ENCODE measurements at places on chromosomes 16 and 17.

DNA sequence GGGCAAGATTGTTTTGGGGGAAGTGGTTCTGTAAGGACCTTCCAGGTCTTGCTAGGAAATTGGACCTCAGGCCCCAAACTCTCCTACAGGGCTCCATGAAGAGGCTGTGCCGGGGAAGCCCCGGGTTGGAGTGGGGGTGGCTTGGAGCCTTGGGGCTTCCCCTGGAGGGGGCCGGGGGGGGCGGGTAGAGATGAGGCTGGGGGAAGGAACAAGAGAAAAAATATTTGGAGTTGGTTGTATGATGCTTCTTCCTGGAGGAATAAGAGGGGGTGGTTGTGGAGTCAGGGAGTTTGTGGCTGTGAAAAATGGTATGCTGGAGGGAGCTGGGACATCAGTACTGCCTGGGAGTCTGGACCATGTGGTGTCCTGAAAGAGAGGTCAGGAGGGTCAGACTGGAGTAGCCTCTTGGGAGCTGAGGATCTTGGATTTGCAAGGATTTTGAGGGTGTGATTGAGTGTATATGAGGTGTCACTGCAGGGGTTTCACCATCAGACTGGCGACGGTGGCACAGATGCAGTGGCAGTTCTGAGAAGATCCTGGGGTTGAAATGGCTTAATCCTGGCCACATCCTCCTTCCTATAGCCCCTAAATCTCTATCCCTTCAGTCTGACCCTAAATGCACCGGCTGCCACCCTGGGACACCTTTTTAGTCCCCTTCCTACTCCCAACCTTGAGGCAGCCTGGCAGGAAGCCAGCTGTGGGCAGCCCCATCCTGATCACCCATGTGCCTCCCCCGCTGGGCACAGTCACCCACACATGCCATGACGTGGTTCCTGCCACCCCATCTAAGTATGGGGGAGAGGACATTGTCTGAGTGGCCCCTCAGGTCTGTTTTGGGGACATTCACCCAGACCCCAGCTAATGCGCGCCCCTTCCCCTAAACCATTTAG is 10.9 kb downstream of the RARA start:
- DNase-seq, result peak; percentile 61

DNA sequence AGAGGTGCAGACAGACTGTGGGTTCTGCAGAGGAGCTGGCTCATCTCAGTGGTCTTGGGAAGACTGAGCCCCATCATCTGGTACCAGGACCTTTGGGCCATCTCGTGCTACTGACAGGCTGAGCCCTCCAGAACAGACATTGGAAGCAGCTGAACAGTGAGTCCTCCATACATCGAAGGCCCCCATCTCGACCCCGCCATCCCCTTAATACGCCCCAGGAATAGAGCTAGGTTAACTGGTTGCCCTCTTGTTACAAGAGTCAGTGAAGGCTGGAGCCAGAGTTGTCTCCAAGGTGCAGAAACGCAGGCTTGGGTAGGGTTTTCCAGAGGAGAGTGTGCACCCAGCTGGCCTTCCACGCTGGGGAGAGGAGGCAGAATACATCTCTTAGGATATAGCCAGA is 76.0 kb downstream of the N4BP1 start:
- no peak for DNase-seq

DNA sequence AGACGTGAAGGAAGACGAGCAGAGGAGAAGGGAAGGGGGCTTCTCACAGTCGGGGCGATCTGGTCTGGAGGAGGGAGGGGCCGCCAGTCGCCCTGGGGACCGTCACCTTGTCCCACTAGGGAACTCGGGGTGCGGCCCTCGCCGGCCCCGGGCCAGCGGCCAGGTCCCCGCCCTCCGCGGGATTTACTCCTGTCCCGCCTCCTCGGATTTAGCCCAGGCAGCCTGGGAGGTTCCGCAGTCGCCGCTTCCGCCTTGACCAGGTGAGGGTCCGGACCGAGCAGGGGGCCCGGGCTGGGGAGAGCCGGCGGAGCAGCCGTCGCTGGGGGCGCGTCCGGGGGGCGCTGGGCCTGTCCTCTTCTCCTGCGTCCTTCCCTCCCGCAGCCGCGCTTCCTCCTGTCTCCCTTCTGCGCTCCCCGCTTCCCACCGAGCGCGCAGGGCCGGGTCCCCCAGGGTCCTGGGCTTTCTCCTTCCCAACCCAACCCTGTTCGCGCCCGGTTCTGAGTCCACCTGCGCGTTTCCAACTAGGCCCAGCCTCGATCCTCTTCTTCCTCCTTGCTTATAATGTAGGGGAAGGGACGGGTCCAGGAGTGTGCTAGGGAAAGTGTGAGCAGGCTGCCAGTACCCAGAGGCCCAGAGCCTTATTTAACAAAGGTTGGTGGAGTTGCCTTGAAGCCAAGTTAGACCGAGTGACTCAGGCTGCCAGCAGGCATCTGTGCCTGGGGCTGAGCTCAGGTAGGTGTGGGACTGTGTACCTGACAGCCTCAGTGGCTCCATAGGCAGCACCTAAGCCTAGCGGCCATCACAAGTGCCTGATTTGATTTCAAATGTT is at the start of gene TNK1:
Gene TNK1, plus strand, starts transcription at position 235 of the 829 bp plus-strand sequence. CDS start 1,838 bp downstream, outside the sequence.
- no peak for DNase-seq

DNA sequence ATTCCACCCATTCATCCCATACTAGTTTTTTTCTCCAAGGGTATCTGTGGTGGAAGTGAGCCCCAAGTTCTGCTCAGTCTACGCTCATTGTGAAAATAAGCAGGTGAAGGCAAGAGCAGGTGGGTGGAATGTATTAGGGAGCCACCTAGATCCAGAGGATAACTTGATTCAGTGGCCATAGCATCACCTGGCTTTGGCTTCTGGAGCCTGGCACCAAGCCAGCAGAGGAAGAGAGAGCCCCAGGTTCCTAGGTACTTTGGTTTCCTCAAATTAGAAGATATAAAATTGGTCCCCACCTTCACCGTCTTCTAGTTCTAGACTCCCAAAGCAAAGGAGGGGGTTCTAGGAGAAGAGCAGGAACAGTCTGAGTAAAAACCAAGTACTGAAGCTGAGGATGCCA is 4.1 kb downstream of the FXR2 start:
- DNase-seq, result no peak

- no peak for DNase-seq
Observed at GRCh38 chr17:62717589-62717855, 90.1 kb downstream of the MRC2 start.

DNA sequence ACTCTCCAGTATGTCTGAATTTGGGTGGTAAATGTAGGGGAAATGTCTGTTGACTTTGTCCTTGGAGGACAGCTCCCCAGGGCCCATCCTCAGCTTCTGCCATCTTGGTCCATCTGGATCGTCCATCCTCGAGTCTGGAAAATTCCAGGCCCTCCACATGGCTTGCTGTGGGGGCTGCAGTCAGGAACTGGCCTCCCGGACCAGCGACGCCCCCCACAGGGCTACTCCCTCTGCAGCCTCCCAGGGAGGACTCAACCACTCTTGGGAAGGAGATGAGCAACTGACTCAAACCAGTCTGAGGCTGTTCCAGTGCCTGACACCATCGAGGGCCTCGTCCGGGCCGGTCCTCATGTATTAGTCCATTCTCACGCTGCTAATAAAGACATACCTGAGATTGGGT is 5.5 kb upstream of the ZG16B start:
- no peak for DNase-seq

DNA sequence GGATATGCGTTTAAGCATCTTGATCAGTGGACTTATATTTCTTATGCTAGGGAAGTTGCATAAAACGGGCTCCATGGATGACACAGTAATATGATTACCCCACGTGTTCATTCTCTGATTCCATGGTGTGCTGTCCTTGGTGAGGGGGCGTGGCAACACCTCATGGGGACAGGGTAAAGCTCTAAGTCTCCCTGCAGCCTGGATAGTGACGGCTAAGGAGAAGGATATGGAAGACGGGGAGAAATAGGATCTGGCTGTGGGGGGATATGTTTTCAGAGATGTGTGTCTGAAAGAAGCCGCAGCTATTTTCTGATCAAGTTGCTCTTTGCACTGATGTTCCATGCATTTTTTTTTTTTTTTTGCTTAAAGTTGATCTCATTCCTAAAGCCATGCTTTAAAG is 84.3 kb downstream of the MARCHF10 start:
- DNase-seq, result no peak

DNA sequence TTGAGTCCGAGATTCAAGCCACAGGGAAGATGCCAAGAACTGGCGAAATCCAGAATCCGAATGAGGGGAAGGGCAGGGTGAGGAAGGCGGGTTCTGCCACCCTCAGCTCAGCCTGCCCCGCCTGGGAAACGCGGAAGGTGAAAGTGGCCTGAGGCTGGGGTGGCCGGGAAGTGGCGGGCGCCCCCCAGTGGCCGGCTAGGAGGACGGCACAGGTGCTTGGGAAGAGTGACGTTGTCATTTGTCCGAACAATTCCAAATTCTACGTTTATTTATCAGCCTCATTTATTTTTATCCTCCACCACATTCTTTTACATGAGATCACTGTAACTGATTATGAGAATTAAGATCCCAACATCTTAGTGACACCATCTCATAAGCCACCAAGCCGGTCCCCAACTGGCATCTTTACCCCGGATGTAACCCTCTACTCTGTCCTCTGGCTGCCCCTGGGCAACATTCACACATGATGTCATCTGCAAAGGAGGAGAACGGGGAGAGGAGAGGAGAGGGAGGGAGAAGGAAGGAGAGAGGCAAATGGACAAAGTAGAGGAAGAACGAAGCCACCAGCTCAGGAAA is 21.3 kb downstream of the SRCIN1 start:
- peak; percentile 28 for DNase-seq

DNA sequence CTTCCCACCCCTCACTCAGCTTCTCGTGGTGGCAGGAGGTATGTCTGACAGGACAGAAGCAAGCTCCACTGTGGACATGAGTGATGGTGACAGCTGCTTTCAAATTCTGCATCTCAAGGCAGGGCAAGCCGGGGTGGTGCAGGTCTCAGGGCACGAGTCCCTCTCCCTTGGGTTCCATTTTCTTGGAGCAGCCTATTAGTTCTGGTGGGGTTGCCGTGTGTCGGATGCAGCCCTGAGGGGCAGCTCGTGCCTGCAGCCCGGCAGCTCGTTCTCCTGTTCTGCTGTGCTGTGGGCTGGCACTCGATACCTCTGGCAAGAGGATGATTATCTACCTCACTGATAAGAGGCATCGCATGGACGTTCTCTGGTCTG is 16.5 kb upstream of the CLEC18C start:
- DNase-seq, result no peak

DNA sequence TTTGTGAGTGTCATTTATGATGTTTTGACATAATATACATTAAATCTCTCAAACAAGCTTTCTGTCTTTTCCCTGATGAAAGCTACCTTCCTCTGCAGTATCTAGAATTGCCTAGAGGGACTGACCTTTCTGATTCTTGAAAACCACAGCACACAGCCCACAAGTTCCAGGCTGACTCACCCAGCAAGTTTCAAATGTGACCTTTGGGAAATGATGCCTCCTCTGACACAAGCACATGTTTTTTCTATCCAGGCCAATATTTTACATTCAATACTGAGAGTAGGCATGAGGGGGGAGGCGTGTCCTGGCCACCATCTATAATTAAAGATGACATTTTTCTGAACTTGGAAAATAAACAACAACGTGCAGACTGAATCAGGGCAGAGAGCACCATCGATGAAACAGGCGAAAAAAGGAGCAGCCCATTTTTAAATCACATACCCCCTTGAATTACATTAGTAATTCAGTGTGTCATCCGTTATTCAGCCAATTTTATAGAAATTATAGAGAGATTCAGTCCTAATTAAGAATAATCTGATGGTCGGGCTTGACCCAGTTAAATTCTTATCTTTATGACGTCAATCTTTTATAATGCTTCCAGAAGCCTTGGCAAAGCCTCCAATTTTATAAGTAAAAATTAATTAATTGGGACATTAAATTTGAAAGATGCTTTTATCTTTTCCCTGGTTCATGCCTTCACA is 292.6 kb upstream of the CDH11 start:
- no peak for DNase-seq

DNA sequence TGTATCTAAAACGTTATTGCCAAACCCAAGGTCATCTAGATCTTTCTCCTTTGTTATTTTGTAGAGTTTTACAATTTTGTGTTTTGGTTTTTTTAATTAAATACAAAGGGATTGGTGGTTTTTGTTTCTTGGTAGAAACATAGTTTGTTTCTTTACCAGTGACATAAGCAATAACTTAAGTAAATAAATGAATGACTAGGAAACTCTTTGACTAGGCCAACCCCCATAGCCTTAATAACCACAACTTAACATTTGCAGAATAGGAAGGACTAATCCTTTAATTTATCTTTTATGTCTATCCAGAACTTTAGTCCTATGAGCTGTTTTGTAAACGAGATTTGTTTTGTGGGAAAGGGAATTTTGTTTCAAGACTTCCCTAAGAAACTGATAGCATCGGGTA is 162.5 kb downstream of the PRKCA start:
- no peak for DNase-seq

DNA sequence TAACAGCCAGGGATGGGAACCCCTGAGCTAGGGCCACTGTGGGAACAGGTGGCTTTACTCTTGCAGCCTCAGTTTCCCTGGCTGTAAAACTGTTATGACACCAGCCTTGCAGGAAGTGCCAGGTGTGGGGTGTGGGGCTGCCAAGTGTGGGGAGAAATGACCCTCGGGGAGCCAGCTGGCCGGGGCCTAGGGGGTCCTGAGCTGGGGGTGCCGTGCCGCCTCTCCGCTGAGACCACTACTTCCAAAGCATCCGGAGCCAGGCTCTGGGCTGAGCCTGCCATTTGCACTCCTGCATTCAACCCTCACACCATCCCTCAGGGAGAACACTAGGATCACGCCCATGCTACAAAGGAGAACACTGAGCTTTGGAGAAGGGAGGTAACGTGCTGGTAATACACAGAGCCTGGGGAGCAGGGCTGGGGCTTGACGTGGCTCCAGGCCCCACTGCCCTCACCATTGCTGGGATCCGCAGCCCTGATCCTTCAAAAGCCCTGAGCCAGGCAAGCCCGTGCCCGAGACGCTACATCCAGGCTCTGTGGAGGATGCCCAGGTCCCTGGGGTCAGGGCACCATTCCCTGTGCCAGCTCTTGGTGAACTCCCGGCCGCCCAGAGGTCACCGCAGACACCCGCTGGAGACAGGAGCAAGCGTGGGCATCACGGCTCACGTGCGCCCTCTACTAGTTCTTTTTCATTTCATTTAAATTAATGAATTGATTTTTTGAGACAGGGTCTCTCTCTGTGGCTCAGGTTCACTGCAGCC is 28.8 kb upstream of the GINS2 start:
- DNase-seq, result peak; percentile 22

- no peak for DNase-seq
Observed at GRCh38 chr16:11651796-11652195, 16.5 kb upstream of the SNN start.

DNA sequence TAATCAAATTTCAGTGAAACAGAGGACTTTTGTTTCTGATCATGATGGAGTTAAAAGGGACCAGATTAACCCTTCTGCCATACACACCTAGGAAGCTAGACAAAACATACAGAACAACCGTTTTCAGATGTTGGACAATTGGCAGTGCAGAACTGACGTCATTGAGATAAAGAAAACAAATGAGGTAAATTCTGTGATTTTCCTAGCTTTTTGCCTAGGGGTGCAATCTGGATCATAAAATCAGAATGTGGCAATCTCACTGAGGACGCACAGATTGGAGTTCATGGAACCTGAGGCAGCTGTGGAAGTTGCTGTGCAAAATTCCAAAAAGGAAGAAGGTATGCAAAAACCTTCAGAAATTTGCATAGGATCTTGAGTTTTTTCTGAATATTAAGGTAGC is 15.0 kb upstream of the USP32 start:
- no peak for DNase-seq

GRCh38 chr17:48113201-48113676 is 5.7 kb downstream of the SNX11 start:
- DNase-seq, result no peak

All from activated CD8-positive, alpha-beta memory T cell treated with anti-CD3 and anti-CD28 coated beads for 4 hours (primary cell).